Lung microvascular endothelial cell (primary cell): ENCODE measurements at places on chromosomes 1 and 21. TPM values are rescaled to one million over a fixed set of nuclear protein-coding genes. Genes with fewer than 3 reads are reported as not detected.

Gene RGS16
- 0.65 and 1.4 TPM in 2 replicates for total RNA-seq

Gene KRTAP26-1
- total RNA-seq: not detected in 2 replicates

Gene ETNK2
- 6.9 and 9.4 TPM in 2 replicates for total RNA-seq

Gene AK4
- 10.5 and 26.4 TPM in 2 replicates for total RNA-seq

Gene SNX7
- 21.2 and 32.9 TPM in 2 replicates for total RNA-seq

Gene TMEM59
- total RNA-seq: 198 and 425 TPM in 2 replicates

Gene OR6K3
- not detected in 2 replicates for total RNA-seq

Gene FLAD1
- total RNA-seq: 18.3 and 24.2 TPM in 2 replicates

Gene CDKN2C
- total RNA-seq: 12.2 and 17.1 TPM in 2 replicates

Gene STMN1
- 162 and 212 TPM in 2 replicates for total RNA-seq

Gene C1QTNF12
- 0.20 and 0.22 TPM in 2 replicates for total RNA-seq

Gene HUNK
- under 0.01 TPM in 2 replicates for total RNA-seq

Gene RGS1
- not detected in 2 replicates for total RNA-seq

Gene SLC45A1
- total RNA-seq: 0.44 and 1.2 TPM in 2 replicates

Gene SIM2
- total RNA-seq: not detected in 2 replicates

Gene SEMA6C
- total RNA-seq: 4.8 and 12.7 TPM in 2 replicates

Gene SRSF10
- 47.5 and 70.2 TPM in 2 replicates for total RNA-seq

Gene CAPN8
- total RNA-seq: not detected in 2 replicates

Gene HPDL
- 0.60 and 1.3 TPM in 2 replicates for total RNA-seq

Gene ASTN1
- total RNA-seq: not detected in 2 replicates
